Cerebellar nuclear complex (tissue), 1 donor: ENCODE measurements at places on chromosomes 12 and 14.

DNA sequence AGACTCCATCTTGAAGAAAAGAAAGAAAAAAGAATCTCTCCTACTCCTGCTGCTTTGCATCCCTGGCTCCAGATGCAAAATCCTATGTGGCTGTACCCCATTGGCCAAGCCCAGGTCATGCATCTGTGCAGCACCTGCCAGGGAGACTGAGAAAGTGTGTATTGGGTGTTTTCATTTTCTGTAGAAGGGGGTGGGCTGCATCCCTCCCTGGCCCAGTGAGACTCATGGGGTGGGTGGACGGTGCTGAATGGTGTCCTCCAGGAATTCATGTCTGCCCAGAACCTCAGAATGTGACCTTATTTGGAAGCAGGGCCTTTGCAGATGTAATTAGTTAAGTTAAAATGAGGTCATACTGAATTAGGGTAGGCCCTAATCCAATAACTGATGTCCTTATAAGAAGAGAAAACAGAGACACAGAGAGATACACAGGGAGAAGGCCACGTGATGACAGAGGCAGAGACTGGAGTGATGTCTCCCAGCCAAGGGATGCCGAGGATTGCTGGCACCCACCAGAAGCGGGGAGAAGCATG lies 23.2 kb downstream of the MOAP1 start:
- DNase-seq = no peak

- no peak for DNase-seq
Measured at GRCh38 chr12:90199006-90199405, 490.4 kb upstream of the ATP2B1 start.

DNA sequence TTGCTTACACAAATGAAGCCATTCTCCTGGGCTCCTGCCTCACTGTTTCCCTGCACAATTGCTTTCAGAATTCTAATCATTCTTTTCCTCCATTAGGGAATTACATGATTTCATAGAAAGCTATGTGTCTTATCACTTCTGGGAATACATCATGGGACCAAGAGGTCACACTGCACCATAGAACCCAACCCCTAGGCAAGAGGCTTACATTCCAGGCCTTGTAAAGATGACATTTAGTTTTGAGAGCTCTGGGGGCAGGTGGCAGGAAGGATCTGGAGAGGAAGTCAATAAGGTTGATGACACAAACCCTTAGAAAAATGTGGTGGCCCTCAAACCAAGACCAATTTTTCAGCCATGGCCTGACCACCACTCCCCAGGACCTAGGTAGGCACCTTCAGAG lies 57.1 kb downstream of the NUAK1 start:
- DNase-seq = no peak

GRCh38 chr12:131351319-131352028 lies 359.4 kb upstream of the SFSWAP start:
- no peak for DNase-seq

DNA sequence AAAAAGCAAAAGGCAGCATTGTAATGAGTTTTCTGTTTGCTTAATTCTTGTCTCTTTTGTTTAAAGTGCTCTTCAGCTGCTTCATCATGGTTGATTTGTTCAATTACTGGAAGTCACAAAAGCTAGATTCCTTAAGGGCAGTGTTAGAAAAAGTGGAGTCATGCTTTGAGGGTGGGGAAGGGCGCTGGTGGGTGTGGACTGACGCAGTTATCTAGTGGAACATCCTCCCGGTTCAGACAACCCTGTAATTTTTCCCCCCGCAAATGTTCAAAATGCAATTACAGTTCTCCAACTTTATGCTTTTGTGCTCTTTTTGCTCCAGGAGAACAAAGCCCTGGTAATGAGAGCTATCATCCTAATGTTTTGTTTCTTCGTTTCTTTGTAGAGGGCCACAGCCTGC lies 2.1 kb downstream of the AKAP6 start:
- no peak for DNase-seq

DNA sequence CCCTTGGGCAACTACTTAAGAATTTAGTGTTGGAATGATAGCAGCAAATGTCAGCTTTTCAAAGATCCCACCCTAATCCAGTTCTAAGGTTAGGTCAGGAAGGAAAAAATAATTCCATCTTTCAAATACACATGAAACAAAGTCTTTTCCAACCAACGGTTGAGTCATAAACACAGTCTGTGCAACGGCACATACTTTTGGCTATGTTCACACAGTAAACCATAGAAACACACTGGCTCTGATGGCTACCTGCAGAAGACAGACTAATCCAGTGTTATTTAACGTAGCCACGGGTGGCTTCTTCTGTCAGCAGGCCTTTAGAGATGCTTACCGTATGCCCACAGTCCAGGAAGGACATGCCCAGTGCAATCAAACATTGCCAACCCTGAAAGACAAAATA lies 35.7 kb downstream of the HIGD1C start:
- no peak for DNase-seq

GRCh38 chr12:104605685-104606084 lies 148.9 kb downstream of the CHST11 start:
- no peak for DNase-seq

- no peak for DNase-seq
Measured at GRCh38 chr12:81354327-81354932, 276.6 kb downstream of the ACSS3 start.

DNA sequence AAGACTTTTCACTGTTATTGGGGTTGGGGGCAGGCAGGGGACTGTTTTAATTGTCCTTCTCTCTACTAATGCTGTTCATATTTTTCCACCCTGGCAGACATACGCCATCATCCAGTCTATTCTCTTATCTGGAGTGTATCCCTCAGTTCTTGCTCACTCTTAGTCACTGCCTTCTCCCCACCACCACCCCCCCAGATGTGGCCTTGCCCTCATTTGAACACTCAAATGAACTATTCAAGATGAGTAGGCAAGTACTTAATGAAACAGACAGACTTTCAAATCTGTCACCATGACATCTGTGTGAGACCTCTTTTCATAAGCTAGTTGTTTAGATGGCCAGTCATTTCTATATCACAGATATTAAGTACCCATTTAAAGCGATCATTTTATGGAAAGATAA lies 10.1 kb downstream of the NUDT4 start:
- no peak for DNase-seq

GRCh38 chr12:42990387-42990786 lies 400.8 kb upstream of the PRICKLE1 start:
- no peak for DNase-seq

DNA sequence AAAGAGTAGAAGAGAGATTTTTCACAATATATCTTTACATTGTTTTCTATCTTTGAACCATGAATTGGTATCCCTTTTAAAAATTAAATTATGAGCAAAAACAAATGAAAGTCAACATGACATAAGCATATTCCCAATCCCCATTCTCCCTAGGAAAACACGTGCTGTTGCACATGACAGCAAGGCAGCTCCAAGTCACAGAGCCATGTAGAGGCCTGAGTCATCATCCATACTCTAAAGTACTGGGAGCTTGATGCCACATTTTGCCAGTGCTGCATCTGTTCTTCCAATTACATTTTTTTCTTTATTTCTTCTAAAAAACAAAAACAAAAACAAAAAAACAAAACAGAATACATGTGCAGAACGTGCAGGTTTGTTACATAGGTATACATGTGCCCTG lies 115.2 kb downstream of the ITPR2 start:
- DNase-seq = no peak

GRCh38 chr12:54689034-54689372 lies 40.8 kb upstream of the DCD start:
- DNase-seq = no peak

DNA sequence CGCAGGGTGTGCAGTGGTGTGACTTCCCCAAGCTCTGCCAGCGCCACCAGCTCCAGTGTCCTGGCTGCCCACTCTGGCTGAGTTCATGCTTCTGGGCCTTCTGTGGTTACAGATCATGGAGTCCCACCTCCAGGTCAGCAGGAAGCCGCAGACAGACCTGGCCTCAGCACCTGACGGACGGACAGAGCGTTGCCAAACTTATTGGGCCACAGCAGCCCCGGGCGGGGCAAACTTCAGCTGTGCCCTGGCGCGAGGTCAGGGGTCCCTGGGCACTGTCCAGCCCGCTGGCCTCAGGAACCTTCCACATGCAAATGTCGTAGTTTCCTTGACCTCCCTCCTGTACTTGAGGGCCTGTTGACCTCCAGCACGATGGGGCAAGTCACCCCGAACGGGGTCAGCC lies 11.2 kb downstream of the GPR132 start:
- no peak for DNase-seq

DNA sequence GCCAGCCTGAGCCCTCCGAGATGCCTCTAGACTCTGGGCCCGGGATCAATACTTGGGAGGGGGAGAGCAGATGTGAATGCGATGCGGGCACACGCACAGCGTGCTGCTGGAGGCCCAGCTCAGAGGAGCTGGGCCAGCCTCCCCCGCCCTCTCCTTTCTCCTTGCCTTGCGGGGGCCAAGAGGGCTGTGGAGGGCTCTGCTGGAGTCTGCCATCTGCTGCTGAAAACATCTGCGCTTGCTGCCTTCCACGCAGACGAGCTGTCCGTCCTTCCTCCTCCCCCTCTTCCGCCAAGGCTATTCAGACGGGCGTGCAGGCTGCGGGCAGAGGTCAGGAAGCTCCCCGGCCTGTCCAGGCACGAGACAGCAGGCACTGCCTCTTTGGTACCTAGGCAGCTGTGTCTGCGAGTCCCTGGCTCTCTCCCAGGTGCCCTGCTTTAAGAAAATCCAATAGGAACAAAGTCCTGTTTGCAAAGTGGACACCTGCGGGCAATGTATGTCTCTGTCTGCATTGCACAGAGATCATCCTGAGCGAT lies 75.2 kb downstream of the SPRING1 start:
- no peak for DNase-seq

- DNase-seq = no peak
Measured at GRCh38 chr14:63909984-63910383, 57.2 kb downstream of the SYNE2 start.

GRCh38 chr14:71499018-71499417 lies 433.2 kb upstream of the RGS6 start:
- DNase-seq = no peak

DNA sequence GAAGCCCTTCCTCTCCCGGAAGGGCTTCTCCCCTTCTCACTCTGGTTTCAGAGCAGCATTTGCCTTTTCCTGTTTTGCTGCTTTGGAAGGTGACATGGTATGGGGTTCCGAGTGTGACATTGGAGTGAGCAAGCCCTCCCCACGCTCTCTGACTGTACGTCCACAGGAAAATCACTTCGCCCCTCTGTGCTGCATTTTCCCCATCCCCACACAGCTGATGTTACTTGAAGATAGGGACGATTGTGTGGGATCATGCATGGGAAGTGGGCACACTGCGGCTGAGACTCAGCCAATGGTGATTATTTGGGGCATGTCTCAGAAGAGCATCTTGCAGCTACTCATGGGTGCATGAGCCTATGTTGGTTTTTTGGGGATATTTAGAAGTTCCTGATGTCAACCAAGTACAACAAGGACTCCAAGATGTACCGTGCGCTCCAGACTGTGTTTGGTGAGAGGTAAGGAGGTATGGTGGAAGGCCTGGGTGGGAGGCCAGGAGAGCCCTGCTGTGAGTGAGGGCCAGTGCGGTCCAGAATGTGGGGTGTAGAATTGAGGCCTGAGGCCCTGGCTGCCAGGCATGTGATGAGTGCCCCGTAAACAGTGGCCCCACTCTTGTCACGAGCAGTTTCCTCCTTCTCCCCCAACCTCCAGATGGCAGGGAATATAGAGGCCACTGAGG lies 15.1 kb downstream of the CYP46A1 start:
- no peak for DNase-seq

DNA sequence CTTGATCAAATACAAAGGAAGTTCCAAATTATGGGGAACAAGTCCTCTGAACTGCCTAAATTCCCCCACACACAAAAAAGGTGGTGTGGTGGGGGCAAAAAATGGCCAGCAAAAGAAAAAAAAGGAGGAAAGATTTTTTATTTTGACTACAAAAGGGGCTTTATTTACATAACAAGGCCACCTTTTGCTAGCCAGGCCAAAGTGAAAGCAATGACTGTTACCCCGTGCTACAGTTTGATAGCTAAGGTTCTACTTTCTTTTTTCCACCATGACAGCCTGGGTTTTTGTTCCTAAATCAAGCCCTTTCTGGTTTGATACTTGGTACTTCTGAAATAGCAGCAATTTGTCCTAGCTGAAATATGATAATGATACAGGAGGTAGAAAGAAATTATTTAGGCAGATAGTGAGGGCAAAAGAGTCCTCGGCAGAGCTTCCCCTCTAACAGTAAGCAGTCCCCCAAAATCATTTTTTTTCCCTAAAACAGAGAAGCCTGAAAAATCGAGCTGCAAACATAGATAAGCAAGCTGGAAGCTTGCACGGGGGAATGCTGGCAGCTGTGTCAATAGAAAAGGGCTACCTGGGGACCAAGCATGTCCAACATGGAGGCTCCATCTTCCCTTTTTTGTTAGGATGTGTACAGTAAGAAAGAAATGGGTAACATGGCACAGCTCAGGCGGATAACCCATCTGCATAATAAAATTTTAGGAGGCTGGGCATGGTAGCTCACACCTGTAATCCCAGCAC lies 8.9 kb upstream of the B4GALNT1 start:
- DNase-seq = no peak
